ENCODE measurements at places on chromosomes 3 and 15. TPM values are rescaled to one million over a fixed set of nuclear protein-coding genes. Genes with fewer than 3 reads are reported as not detected.

ESYT3 gene
- 0.09 TPM for total RNA-seq

DNA sequence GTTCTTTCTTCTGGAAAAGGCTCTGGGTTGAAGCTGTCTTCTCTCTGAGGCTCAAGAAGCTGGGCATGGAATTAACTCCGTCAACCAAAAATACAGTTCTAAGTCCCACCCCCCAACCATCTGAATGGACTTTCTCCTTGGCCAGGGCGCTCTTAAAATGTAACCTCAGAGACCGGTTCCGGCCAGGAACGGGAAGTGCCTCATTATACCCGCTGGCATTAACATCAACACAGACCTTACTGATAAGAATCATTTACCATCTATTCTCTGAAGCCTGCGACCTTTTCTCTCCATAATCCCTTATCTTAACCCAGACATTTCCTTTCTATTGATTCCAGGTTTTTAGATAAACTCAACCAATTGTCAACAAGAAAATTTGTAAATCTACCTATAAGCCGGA lies 64.7 kb downstream of the ATP1B3 start:
- DNase-seq, result no peak
- H3K36me3 ChIP-seq, result peaks cover 10% of the 10 kb centered on the region
- peaks cover 12% of the 10 kb centered on the region for H3K4me1 ChIP-seq
- H3K4me3 ChIP-seq, result no peak overlapping the region
- no peaks in the 10 kb centered on the region for H3K27me3 ChIP-seq

- H3K27ac ChIP-seq, result no peak overlapping the region
- no peak for DNase-seq
These were observed 61.8 kb downstream of the SLC7A14 start for GRCh38 chr3:170524073-170524472.

DNA sequence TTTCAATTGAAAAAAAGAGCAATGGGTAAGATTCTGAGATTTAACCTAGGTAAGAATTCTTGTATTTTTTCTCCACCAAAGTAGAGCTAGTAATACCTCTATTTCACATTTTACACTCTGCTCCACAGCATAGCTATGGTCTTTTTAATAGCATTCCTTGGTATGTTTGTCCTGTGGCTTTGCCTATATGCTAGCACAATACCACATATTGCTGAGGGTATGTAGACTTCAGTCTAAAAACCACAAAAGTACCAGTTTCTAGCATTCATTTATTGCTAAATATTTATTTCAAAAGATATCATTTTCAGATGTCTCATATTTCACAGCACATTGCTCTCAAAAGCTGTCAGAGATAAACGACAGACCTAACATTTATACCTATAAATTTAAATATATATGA lies 18.2 kb upstream of the EOGT start:
- no peak for DNase-seq
- H3K4me1 ChIP-seq, result no peaks in the 10 kb centered on the region
- no peak overlapping the region for H3K27ac ChIP-seq
- H3K4me3 ChIP-seq, result no peak overlapping the region
- no peaks in the 10 kb centered on the region for H3K27me3 ChIP-seq

SNX33 gene
- total RNA-seq, result 4.3 TPM
